ENCODE measurements at places on chromosomes 3 and 15.

DNA sequence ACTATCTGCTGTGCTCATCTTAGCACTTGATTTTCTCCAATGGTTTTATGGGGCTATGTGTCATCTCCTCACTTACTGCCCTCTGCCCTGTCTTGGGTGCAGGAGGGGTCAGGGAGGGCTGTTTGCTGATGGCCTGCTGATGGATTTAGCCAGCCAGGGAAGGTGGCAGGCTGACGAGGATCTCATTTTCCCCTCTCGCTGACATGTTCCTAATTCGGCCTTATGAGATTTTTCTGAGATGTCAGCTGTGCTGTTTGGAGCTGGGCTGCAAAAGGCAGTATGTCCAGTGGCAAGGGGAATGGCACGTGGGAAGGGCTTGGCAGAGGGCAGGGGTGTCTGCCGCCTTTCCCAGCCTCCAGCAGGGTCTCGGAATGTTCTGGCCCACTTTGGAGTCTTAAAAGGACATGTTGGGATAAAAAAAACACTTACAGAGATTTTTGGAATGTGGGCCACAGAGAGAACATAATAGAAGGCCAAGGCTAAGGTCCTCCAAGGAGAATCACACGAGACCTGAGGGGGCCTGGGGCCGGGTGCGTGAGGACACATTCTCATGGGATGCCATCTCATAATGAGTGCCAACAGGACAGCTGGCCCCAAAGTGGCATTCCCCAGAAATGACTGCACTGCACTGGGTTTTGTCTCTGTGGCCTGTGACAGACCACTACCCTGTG lies 303.8 kb downstream of the TLE3 start:
- no peak for DNase-seq

GRCh38 chr3:10753964-10754363 lies 62.1 kb upstream of the SLC6A11 start:
- peak; percentile 75 for DNase-seq

DNA sequence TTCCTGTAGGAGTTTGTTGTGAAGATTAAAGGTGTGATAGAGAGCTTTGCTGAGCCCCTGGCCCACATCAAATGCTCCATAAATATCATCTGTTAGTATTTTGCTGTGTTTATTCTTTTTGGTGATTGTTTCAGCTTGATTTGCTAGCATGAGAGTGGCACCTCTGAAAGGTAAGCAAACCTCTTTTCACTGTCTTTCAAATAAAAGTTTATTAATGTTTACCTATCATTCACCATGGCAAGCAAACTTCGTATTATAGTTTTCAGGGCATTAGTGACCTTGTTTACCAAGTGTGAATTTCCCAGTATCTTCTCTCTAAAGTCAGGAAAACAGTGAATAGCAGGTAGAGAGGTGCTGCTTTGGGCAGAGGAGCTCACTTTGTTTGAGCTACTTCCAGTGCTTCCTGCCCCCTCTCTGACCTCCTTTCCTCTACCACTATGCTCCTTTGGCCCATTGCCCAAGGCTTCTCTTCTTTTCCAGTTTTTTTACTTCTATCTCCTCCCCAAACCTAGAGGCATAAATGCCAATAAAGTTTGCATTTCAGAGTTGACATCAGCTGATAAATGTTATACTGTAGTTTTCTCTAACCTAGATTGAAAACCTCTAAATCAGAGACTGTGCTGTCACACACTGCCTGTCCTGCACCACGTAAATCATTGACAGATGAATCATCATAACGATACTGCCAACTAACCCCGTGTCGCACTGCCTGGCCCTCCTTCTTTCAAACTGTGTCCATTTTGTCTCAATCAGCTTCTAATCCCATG lies 569.0 kb downstream of the TUSC7 start:
- no peak for DNase-seq

- DNase-seq, result no peak
These were observed 238.5 kb downstream of the DOCK3 start for GRCh38 chr3:50913260-50913659.

DNA sequence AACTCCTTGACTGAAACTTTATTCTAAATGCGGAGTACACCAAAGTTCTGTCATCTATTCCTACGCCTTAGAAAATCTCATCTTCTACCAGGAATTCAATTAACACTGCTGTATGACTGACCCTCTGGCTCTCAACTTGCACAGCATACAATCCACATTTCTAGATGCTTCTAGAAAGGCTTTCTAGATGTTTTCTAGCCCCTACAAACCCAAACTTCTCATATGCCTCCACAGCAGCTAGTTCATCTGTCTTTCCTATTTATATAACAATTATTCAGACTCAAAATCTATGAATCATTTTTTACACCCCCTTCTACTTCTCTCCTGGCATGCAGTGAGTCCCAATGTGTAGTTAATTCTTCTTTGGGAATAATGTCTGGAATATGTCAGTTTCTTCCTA lies 13.2 kb downstream of the INO80 start:
- no peak for DNase-seq

- no peak for DNase-seq
These were observed 727.7 kb upstream of the NECTIN3 start for GRCh38 chr3:110343945-110344344.

- no peak for DNase-seq
These were observed 490.7 kb downstream of the EDEM1 start for GRCh38 chr3:5678248-5678647.

DNA sequence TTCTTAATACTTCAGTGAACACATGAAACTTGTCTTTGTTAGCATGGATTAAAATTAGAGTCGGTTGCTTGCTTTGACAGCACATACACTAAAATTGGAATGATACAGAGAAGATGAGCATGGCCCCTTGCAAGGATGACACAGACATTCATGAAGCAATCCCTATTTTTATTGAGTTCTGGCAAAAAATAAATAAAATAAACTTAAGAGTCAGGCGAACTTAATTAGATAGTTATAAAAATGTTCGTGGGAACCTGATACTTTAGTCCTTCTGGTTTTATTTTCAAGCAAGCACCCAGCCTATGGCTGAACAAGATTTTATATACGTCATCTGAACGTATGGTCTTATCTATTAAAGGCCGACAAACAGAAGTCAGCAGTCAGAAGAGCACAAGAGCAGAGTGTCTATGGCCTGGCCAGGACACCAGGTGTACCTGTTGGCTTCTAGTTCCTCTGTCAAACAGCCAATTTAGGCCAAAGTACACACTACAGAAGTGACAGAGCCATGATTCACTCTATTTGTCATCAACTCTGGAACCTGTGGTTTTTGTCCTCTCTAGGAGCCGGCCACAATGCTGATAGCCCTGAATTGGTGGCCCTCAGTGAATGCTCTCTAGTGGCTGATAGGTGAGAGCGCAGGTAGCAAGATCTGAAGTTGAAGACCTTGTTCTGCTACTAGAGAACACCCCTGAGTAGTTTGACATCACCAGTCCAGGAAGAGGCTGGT lies 64.3 kb downstream of the LEO1 start:
- DNase-seq, result no peak

GRCh38 chr3:126664591-126665214 lies 9.8 kb upstream of the TXNRD3 start:
- DNase-seq, result no peak
